ENCODE measurements at places on chromosomes 7 and 10.

GRCh38 chr7:72785166-72785955 is 42.6 kb downstream of the TYW1B start:
- DNase-seq: no peak

DNA sequence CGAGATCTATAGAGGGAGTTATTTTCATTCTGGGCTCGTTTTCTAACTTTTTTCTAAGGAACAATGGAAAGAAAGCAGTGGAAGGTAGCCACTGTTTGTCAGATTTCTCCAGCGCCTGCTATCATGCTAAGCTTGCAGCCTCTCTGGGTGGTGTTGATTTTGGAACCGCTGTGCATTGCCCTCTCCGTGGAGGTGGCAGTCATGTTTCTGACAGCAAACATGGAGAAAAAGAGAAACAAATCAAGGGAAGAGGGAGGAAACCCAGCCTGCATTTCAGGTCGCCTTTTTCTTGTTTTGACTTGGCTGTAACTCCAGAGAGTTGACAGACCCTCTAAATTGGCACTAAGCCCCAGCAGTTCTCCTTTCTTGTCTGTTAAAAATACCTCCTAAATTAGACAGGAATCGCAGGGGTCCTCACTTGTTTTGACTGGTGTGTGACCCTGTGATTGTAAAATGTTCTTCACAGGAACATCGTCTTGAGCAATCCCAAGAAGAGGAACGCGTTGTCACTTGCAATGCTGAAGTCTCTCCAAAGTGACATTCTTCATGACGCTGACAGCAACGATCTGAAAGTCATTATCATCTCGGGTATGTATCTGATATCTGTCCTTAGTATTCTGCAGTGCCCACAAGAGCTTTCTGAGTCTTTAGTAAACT is 4.8 kb downstream of the ECHDC3 start:
- no peak for DNase-seq

- no peak for DNase-seq
These were observed 26.7 kb downstream of the DMBT1 start for GRCh38 chr10:122587098-122587760.

DNA sequence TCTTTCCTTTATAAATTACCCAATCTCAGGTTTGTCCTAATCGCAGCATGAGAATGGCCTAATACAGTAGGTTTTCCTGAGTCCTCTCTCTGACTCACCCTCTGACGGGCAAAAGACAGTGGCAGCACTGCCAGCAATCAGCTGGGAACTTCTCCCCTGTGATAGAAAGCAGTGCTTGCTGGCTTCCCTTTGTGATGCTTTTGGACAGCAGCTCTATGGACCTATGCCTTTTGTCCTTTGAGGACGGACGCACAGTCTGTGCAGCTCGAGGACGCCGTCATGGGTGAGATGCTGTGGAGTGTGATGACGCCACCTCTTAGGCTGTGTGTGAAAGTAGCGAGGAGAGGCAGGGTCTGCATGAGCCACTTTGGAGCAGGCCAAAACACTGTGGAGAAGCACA is 68.8 kb downstream of the KIAA1217 start:
- no peak for DNase-seq

- no peak for DNase-seq
These were observed 130.3 kb upstream of the MINDY3 start for GRCh38 chr10:15990535-15991129.

DNA sequence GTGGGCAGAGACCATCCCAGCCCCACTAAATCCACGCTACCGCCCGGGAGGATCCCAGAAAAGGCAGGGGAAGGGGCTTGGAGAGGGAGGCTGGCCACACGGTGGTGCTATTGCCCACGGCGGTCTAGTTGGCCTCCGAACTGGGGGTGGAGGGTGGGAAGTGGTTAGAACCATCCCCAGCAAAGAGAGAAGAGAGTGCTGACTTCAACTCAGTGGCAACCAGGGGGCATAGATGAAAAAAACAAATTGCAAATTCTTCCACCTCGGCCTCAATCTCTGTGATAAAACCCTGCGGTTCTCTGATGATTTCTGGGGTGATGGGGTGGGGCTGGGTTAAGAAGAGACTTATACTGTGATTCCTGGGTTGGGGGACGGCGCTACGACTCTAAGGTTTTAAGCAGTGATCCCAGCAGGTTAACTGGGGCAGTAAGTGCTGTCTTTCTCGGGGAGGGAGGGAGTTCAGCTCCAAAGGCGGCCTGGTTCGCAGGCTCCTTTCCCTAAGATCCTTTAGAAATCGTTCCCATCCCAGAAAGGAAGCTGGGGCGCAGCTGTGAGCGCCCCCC is 154.5 kb upstream of the LYZL2 start:
- DNase-seq: peak; percentile 67

DNA sequence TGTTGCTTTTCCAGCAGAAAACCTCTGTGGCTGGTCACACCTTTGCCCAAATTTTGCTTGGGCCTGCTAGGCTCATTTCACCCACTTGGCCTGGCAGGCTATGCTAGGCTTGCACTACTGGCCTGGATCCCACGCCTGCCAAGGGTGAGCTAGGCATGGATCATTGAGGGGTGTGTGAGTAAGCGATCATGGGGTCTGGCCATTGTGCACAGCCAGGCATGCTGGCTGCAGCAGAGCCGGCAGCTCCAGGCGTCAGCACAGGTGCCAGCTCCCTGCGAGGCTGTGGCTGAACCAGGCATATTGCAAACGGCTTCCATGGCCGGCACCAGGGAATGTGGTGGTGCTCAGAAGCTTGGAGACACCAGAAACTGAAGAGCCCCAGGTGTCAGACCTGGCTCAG is 19.2 kb downstream of the CFAP70 start:
- no peak for DNase-seq

GRCh38 chr7:116317907-116318306 is 107.6 kb downstream of the TES start:
- DNase-seq: no peak

DNA sequence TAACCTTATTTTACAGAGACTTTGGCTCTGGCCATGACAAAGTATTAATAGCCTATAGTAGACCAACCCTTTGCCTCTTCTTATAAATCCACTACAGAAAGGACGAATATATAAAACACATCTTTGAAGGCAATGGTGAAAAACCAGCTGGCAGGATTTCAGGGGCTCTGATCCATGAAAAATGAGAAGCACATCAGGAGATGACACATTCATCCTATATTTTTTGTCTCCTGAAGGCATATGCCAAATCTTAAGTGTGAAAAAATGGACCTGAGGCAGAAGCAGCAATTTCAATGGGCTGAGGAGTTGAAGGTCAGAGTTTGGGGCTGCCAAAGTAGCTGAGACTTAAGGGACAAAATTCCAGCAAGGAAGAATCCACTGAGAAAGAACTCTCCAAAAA is 14.4 kb downstream of the RNF216 start:
- no peak for DNase-seq

- DNase-seq: no peak
These were observed 75.3 kb upstream of the TAS2R16 start for GRCh38 chr7:123070702-123071286.

- DNase-seq: no peak
These were observed 96.3 kb downstream of the CPED1 start for GRCh38 chr7:121084748-121085336.

Measured in stimulated activated CD4-positive, alpha-beta T cell treated with anti-CD3 and anti-CD28 coated beads, Interleukin-15, amount 100 ng/mL, for 1 hour (primary cell).